ENCODE measurements at places on chromosomes 11 and 22.

- DNase-seq: no peak
These were observed 51.6 kb downstream of the DHCR7 start for GRCh38 chr11:71396548-71397123.

DNA sequence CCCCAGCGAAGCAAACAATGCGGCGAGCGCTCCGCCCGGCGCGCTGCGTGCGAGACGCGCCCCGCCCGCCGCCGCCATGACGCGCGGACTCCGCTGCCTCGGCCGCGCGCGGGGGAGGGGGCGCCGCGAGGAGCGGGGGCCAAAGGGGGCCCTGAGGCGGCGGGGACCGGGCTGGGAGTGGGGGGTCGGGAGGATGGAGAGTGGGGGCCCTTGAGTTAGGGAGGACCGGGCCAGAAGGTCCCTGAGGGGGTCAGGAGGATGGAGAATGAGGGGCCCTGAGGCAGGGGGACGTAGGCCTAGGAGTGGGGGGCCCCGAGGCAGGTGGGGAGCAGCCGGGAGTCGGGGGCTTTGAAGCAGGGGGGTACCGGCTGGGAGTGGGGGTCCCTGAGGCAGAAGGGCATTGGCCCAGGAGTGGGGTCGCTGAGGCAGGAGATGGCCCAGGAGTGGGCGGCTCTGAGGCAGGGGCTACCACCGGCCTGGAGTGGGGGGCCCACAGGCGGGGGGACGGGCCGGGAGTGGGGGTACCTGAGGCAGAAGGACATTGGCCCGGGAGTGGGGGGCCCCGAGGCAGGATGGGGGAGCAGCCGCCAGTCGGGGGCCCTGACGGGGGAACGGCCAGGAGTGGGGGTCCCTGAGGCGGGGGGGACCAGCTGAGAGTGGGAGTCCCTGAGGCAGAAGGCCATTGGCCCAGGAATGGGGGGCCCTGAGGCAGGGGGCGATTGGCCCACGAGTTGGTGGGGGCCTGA lies at the start of gene BRD1:
TSS of gene BRD1 (minus strand) at position 21 of the 746 bp plus-strand sequence. CDS start 3,556 bp downstream, outside the sequence.
- DNase-seq: peak; percentile 79

DNA sequence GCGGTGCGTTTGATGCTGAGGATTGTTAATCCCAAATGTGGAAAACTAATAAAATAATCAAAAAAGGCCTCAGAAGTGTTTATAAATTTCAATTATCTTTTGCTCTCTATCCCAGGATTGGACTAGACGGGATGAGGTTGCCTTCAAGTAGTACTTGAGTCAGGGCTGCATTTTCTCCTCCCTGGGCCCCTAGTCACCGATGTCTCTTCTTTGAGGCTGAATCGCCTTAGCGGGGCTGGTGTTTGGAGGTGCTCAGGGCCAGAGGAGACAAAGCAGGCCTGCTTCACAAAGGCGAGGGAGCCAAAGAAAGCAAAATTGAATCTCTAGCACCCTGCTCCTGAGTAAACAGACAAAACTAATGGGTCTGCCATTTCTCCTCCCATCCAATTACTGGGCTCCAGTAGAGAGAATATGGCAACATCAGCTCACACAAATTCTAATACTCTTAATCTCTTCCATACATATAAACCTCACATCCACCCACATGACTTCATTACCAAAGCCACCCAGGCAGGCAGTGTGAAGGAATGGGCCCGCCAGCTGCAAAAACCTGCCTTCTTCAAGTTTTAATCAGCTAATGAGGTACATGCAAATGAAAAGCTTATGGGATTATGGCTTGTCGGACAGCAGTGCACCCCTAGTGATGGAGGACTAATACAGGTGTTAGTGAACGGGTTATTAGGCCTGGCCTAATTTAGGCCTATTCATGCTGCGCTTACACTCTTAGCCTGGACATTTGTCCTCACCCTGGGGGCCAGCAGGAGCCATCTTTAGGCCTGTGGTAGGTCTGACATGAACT lies 52.7 kb upstream of the HTATIP2 start:
- DNase-seq: no peak

GRCh38 chr11:101474666-101475065 lies 109.1 kb downstream of the TRPC6 start:
- no peak for DNase-seq

DNA sequence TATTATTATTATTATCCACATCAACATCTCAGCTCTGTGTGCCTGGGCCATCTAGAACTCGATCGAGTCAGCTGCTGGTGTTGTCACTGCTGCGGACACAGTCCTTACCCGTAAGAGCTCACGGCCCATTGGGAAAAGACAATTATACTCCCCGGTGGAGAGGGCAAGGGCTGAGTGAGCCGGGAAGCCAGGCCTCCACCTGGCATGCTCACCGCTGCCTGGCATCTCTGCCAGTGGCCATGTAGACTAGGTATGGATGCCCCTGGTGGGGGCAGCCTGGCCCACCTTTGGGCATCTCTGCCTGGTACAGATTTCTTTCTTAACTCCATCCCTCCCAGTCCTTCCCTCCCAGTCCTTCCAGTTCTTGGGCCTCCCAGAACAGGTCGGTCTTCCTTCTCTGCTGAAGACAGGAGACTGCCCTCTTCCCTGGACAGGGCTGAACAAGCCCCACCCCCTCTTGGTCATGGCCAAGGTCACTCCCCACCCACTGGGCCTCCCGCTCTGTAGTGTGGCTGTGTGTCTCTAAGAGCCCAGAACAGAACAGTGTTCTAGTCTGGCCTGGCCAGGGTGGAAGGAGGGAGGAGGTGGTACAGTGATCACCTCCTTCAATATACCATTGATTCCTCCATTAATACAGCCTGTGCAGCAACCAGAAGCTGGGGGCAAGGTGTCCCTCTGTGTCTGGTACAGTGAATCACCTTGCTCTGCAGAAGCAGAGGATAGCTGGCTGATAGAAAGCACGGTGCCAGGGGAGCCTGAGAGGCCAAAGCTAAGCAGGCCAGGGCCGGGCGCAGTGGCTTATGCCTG lies 57.7 kb downstream of the FLRT1 start:
- DNase-seq: no peak

DNA sequence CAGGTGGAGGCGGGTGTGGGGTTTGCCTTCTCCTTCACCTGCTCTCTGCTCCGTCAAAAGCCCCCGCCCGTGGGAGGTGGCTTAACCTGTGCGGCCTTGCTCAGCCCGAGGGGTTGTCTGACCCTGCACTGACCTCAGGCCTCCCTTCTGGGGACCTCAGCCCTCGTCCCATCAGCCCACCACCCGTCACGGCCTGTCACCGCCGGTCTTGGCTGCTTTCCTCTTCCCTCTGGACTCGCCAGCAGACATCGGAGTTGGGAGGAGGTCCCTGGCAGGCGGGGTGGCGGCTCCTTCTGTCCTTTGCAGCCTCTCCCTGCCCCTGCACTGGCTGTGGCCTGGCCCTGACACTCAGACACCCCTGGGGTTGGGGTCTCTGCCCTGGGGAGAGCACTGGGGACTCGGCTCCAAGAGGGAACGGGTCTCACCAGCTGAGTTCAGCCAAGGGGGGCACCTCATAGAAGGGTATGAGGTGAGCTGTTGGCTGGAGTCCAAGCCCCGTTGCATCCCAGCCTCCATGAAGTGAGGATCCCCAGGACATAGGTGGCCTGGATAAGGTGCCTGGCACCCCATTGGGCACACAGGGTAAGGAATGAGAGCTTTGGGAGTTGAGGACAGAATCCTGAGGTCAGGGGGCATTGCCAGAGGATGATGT lies 999.6 kb downstream of the BRD1 start:
- DNase-seq: peak; percentile 58

DNA sequence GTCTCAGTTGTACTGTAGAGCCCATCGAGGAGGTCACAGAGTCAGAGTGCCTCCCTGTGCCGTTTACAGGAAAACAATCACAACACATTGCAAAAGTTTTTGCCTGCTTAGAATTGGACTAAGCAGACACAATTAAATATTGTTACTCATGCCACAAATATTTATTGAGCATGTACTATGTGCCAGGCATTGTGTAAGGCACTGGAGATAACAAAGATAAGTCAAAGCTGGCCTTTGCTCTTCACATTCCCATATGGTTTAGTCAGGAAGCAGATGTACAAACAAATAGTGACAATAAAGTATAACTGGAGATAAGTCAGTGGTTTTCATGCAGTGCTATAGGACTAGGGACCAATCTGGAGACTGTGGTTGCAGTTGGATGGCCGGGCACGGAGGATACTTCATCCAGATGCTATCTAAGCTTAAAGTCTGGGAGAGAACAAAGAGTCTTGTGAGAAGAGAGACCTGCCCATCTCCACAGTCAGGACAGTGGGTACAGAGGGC lies 550.7 kb downstream of the INSC start:
- DNase-seq: no peak

- DNase-seq: no peak
These were observed 21.9 kb upstream of the PARVG start for GRCh38 chr22:44158816-44159215.

DNA sequence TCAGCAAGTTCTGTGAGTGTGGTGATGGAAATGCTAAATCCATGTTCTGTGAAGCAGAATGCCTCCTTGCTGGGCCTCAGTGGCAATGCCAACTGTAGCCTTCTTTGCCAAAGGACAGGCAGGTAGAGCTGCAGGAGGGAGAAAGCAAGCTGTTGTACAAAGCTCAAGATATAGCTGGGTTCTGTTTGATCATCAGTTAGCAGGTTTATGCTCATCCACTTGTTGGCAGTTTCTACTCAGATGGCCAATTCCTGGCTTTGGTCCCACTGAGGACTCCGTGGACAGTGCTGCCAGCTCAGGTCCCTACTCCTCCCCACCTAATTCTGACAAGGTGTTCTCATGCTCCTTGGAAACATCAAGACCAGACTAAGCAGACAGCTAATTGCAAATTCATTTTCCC lies 65.1 kb downstream of the PRSS23 start:
- no peak for DNase-seq

DNA sequence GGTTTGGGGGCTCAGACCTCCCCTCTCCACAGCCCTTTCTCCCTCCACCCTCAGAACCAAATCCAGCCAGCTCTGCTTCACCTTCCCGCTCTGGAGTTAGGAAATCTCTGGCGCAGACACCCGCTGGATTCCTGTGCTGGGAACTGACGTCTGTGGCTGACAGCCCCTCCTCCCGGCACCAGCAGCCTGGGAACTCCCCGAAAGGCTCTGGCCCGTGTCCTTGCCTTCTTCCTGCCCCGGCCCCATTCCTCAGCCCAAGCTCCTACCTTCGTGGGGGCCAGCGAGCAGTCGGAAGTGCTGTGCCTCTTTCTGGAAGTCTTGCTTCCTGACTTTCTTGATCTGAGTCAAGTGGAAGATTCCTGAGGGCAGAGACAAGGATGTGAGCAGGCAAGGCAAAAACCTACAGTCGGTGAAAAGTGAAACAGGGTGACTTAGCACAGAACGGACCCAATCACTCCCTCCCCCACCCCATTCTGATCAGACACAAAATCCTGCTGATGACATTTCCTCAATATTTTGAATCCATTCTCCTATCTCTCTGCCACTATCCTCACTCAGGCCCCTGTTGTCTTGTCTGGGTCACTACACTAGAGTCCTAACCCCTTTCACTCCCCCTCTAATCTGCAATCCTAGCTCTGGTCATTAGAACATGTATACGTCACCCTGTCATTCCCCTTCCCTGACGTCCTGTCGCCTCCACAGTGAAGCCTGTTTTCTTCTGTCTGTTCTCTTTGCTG lies 34.1 kb downstream of the CHRDL2 start:
- DNase-seq: peak; percentile 79

GRCh38 chr11:3156661-3157311 lies 8.3 kb downstream of the OSBPL5 start:
- peak; percentile 91 for DNase-seq

- peak; percentile 35 for DNase-seq
These were observed 39.5 kb upstream of the EP300 start for GRCh38 chr22:41052661-41053490.

GRCh38 chr22:49462291-49462690 lies 365.4 kb downstream of the BRD1 start:
- DNase-seq: no peak

GRCh38 chr11:67647471-67647870 lies 3.1 kb downstream of the ACY3 start:
- DNase-seq: no peak

- peak; percentile 22 for DNase-seq
These were observed 239.9 kb upstream of the ZC3H12C start for GRCh38 chr11:109853156-109853776.

DNA sequence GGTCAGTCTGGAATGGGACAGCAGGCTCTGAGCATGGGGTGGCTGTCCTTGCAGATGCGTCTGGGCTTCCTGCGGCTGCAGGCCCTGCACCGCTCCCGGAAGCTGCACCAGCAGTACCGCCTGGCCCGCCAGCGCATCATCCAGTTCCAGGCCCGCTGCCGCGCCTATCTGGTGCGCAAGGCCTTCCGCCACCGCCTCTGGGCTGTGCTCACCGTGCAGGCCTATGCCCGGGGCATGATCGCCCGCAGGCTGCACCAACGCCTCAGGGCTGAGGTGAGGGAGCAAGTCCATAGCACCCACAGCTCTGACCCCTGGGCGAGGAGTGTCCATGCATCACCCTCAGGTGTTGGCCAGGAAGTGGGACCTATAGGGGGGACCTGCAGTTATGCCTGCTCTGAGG lies 51.6 kb downstream of the MYO7A start:
- no peak for DNase-seq

GRCh38 chr22:23155143-23155542 lies 9.9 kb downstream of the RAB36 start:
- DNase-seq: no peak

- no peak for DNase-seq
These were observed 82.1 kb downstream of the CDKN1C start for GRCh38 chr11:2803186-2804091.

GRCh38 chr11:120279502-120279901 lies 39.6 kb downstream of the POU2F3 start:
- DNase-seq: no peak

DNA sequence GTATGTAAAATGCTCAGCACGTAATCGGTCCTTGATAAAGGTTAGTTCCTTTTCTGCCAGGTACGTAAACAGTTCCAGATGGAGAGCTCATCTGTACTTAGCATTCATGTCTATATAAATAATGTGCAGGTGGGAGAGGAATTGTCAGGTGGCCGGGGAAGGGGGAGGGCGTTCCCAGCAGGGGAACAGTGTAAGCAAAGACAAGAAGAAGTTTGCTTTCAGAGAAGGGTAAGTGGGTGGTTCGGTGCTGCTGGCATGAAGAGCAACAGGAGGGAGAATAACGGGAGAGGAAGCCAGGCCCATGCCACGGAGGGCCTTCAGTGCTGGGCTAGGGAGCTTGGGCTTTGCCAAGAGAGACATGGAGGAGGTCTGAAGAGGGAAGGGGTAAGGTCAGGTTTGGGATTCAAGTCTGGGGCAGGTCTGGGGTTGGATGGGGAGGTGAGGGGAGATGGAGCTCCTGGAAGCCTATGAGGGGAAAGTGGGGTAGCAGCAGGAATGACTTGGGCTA lies 11.4 kb upstream of the WNT11 start:
- peak; percentile 26 for DNase-seq

DNA sequence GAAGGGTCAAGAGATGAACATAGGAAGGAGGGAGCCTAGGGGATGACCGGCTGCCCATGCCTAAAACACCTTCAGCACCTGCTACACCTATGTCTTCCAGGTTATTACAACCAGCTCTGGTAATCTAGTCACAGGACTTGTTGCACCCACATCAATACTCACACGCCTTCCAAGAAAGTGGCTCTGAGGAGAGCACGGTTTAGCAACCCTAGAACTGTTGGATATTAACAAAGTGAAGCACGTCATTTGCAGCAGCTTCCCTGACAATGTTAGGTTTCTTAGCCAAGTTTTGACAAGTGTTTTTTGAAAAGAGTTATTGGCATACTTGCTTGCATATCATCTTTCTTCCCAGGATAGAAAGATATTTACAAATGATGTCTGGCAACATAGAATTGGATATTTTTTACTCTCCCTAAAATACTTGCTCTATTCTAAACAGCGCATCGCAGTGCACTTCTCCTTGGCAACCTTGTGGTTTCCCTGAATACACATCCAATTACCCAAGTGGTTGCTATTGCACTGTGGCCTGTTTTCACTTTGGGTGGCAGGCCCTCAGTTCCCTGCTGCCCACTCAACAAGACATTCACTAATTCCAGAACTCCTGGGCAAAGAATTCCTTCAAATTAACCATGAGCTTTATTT lies 94.3 kb upstream of the ARHGAP42 start:
- no peak for DNase-seq

Measured in kidney (tissue), 22 donors.